ENCODE measurements at places on chromosomes 2 and 18. TPM values are rescaled to one million over a fixed set of nuclear protein-coding genes. Genes with fewer than 3 reads are reported as not detected.

DNA sequence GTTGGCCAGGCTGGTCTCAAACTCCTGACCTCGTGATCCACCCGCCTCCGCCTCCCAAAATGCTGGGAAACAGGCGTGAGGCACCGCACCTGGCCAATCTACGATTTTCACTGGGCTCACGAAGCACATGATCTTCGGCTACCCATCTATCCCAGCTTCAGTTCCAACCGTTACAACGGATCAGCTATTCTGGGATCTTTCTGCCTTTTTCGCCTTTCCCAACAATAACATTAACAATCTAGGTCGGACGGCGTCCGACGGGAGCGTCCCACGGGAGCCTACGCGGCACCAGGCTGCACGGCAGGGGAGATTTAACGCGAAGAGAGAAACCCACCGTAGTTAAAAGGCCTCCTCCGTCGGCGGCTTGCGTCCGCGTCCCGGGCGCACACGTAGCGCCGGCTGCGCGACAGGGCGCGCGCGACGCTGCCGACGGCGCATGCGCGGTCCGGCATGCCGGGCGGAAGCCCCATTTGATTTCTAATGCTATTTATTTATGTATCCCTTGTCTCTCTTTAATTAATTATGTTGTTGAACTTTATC lies at the start of gene MSL3B:
TSS of gene MSL3B (minus strand) at position 394 of the 540 bp plus-strand sequence.
- no peak for DNase-seq

DNA sequence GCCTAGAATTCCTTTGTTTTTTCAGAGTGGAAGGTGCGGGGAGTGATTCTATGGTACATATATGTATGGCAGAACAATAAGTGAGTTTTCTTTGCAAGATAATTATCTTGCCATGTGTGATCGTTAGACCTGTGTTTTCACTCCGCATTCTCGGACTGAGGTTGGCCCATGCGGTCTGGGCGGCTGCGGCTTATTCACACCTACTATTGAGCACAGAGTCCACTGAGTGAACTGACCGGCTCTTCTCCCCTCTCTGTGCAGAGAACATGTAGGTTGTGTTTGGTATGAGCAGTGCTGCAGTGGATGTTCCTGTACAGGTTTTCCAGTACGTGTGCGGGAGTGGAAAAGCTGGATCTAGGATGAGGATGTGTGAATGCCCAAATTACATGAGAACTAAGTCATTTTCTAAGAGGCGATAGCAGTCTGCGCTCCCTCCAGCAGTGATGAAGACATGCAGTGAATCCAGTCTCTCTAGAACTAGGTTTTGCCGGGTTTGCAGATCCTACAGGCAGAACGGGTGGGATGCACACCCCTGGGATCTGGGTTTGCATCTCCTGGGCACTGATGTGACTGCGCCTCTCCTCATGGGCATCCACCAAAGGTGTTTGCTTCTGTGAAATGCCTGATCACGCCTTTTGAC lies 27.1 kb downstream of the MTERF4 start:
- DNase-seq: no peak

DNA sequence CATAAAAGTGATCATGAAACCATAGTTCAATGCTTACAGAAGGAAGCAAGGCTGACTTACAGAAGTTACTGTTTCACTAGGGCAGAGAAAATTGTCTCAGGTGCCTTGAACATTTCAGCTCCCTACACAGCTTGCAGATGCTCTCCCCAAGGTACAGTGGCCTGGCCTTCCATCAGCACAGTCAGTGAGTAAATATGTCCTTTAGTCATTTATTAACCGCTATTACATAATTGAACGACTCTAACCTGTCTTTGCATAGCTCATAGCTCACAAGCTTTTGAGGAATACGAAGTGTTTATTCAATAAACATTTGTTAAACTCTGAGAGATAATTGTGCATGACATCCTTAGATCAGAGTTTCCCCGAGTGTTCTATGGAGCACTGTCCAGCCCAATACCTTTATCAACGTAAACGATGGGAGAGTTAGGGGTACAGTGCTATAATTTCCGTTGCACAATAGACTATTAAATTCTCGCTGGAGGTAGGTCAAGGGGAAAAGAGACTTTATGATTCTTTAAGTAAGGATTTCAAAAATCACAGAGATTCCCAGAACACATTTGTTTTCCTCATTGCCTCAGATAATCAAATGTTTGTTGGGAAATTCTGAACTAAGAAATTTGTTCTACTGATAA lies 677.8 kb downstream of the TSN start:
- DNase-seq: no peak

GRCh38 chr2:98504381-98505109 lies 59.9 kb downstream of the INPP4A start:
- no peak for DNase-seq

DNA sequence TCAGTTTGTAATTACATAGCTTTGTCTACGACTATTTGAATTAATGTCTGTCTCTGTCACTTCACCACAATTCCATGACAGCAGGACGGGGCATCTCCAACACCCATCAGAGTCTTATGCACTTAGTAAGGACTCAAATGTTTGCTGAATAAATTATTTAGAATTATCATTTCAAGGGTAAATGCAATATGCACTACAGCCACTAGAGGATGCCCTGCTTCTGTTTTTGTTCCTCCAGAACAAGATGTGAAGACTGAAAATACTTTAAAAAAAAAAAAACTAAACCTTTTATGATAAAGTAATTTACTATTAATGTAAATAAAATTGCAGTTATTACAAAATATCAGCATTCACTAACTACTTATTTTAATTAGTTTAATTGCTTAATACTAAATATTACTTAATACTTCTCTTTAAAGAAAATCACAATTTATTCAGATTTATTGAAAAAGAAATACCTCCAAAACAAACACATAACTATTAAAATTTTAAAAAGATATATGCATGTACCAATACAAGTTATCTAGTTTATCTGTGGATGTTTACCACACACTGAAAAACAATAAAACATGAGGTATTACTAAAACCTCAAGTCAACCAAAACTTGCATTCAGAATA lies 3.2 kb downstream of the PIGN start:
- peak; percentile 10 for DNase-seq

DNA sequence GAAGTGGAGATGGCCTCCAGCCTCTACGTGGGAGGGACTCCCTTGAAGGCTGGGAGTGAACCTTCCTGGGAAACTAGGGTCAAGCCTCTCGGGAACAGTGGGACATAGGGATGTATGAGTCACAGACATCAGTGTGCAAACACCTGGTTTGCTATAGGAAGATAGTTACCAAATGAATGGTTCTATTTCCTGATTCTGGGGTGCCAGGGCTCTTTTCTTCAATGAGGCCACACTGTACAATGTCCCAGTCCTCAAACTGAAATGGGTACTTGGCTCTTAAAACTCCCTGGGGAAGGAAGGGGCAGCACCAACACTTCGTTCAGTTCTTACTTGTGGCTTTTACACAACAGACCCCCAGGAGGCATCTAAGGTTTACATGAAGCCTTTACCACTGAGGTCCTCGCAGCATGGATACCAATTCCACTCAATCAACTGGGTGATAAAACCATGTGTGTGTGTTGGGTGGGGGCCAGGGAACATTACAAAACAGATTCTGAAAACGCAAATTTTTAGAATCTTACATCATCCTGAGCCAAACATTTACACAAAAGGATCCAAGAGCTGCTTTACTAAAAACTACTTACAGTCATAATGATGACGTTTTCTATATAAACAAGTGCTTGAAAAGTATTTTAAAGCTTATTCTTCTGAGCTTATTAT lies 10.4 kb downstream of the ERFE start:
- DNase-seq: no peak

GRCh38 chr2:119407430-119408220 lies 24.0 kb upstream of the TMEM37 start:
- no peak for DNase-seq

DNA sequence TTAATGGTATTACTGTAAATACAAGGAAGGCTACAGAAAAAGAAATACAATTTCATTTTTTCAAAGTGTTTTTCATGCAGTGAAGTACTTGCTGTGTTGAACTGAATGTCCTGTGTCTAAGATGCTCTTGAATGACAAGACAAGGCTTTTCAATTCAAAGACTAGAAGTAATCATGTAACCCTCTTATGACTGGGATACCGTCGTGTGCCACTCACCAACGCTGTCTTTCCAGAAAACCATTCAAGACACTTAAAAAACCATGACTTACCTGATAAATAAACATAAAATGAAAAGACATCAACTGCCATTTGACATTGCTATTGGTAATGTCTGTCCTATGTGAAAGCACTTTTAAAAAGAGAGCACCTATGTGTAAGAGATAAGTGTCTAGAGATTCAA lies 183.1 kb upstream of the DPP10 start:
- no peak for DNase-seq

GRCh38 chr18:27227721-27228120 lies 42.6 kb upstream of the CHST9 start:
- DNase-seq: no peak

DNA sequence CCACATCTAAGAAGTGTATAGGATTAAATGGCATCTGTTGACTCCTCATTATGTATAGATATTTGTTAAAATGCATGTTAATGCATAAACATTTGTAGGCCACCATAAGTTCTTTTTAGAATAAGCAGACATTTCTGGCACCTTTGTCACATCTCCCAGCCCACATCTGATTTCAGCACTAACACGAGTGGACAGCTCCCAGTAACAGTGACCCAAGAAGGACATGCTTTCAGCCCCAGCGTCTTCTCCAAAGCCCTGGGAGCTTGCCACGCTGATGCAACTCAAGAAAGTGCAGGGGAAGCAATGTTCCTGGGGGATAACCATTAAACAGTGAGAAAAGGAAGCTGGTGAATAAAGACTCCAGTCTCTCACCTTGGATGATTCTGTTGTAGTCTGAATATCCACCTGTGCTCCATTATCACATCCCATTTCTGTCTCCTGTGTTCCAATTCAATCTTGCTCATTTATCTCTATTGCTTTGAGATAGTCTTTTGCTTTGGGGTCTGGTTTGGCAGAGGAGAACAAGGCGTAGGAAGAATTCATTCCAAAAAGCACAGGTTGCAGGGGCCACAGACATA lies 182.6 kb upstream of the THSD7B start:
- DNase-seq: peak; percentile 13

GRCh38 chr18:23710068-23710527 lies 20.8 kb downstream of the LAMA3 start:
- no peak for DNase-seq

- DNase-seq: no peak
These were observed 50.2 kb downstream of the EMILIN2 start for GRCh38 chr18:2896990-2897389.

DNA sequence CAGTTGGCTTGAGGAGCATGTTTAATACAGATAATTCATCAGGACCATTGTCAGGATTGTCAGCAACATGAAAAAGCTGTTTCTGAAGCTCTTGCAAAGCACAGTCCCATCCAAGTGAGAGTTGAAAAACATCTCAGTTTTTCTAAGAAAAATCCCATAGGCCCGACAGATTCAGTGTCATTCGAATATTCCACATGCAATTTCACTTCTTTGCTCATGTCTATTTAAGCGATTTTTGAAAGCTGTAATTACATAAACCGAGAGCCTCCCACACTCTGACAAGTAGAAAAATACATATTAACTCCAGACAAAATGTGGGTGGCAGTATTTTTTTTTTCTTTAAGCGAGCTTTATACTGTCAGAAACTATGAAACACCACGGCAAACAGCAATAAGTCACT lies 134.7 kb upstream of the GALNT5 start:
- no peak for DNase-seq

DHRS9 gene
- 8.4 TPM for total RNA-seq

MYOM1 gene
- total RNA-seq: 1,010 TPM

IL36B gene
- total RNA-seq: not detected

ADD2 gene
- 2.7 TPM for total RNA-seq

TMEM18 gene
- total RNA-seq: 14.2 TPM

LIMS3 gene
- total RNA-seq: 8.2 TPM

GKN2 gene
- total RNA-seq: not detected

Data from heart left ventricle (tissue), 16 donors.